ENCODE measurements at places on chromosomes 7 and 10. TPM values are rescaled to one million over a fixed set of nuclear protein-coding genes. Genes with fewer than 3 reads are reported as not detected.

ZNF746 gene
- 14.2 TPM for total RNA-seq

MYL10 gene
- total RNA-seq: not detected

C10orf95 gene
- total RNA-seq: 0.27 TPM

TMEM225B gene
- 0.57 TPM for total RNA-seq

LIPN gene
- total RNA-seq: not detected

AVPI1 gene
- total RNA-seq: 2.2 TPM

STAG3 gene
- 28.3 TPM for total RNA-seq

MET gene
- total RNA-seq: 0.91 TPM

ELFN1 gene
- 0.09 TPM for total RNA-seq

TBL2 gene
- 30.6 TPM for total RNA-seq

CCAR1 gene
- total RNA-seq: 89.5 TPM

COBL gene
- not detected for total RNA-seq

LFNG gene
- 14.9 TPM for total RNA-seq

NKX2-3 gene
- not detected for total RNA-seq

GIGYF1 gene
- 40.9 TPM for total RNA-seq

SLC18A2 gene
- 0.14 TPM for total RNA-seq

AMZ1 gene
- total RNA-seq: 0.14 TPM

ARHGAP22 gene
- 0.47 TPM for total RNA-seq

ARHGEF5 gene
- 16.8 TPM for total RNA-seq

TFEC gene
- not detected for total RNA-seq

SPAG6 gene
- total RNA-seq: 0.11 TPM

RBM28 gene
- 55.2 TPM for total RNA-seq

HOXA4 gene
- 0.25 TPM for total RNA-seq

UNCX gene
- not detected for total RNA-seq

ZNF736 gene
- total RNA-seq: 23.5 TPM

OPALIN gene
- not detected for total RNA-seq

FAM24B gene
- 9.5 TPM for total RNA-seq

CABCOCO1 gene
- total RNA-seq: not detected

LRRC4 gene
- total RNA-seq: 0.50 TPM

SLC26A5 gene
- total RNA-seq: not detected

TAS2R5 gene
- total RNA-seq: 1.4 TPM

OR2A42 gene
- not detected for total RNA-seq

ZNF804B gene
- total RNA-seq: not detected

VWDE gene
- total RNA-seq: 2.3 TPM

HTR7 gene
- total RNA-seq: not detected

STK31 gene
- 0.18 TPM for total RNA-seq

CYP2E1 gene
- total RNA-seq: 0.25 TPM

SPDYE2B gene
- total RNA-seq: not detected

SCD gene
- 203 TPM for total RNA-seq

GPC2 gene
- total RNA-seq: 5.3 TPM

MRM2 gene
- total RNA-seq: 32.1 TPM

EPHB6 gene
- total RNA-seq: 14.7 TPM

AOC1 gene
- not detected for total RNA-seq

SFRP5 gene
- not detected for total RNA-seq

MSMB gene
- not detected for total RNA-seq

RPEL1 gene
- total RNA-seq: not detected

ERVW-1 gene
- total RNA-seq: not detected

ENO4 gene
- not detected for total RNA-seq

CCL24 gene
- not detected for total RNA-seq

HHEX gene
- not detected for total RNA-seq

DNAJB12 gene
- 21.9 TPM for total RNA-seq

DOCK4 gene
- 0.32 TPM for total RNA-seq

All from activated CD4-positive, alpha-beta T cell treated with anti-CD3 and anti-CD28 coated beads for 36 hours (primary cell).